ENCODE measurements at places on chromosomes 12 and 14.

DNA sequence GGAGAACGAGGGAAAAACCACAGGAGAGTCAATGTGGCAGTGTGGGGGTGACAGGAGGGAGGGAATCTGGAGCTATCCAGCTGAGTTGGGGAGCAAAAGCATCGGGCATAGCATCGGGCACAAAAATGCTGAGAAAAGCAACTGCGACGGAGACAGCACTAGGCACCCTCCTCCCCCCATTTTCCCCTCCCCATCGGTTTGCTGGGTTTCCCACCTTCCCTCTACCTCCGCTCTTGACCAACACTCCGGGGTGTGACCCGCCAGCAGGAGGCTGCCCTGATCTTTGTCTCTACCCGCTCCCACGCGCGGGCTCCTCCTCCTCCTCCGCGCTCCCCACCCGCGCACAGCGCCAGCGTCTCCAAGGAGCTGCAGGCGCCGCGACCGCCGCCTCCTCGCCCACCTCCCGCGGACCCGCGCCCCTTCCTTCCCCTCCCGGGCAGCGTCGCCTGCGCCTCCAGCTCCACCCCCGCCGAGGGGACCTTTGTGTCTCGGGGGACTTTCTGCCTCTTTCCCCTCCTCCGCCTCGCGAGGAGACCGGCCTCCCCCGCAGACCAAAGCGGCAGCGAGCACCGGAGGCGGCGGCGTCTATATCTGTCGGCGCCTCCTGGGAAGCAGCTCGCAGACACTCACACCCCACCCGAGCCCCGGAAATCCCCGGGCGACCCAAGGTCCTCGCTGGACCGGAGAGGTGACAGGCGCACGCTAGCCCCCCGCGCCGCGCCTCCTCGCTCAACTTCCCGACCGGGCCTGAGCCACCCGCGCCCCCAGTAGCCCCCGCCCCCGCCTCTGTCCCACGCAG is 920 bp downstream of the CDK17 start:
- DNase-seq: peak; percentile 74

DNA sequence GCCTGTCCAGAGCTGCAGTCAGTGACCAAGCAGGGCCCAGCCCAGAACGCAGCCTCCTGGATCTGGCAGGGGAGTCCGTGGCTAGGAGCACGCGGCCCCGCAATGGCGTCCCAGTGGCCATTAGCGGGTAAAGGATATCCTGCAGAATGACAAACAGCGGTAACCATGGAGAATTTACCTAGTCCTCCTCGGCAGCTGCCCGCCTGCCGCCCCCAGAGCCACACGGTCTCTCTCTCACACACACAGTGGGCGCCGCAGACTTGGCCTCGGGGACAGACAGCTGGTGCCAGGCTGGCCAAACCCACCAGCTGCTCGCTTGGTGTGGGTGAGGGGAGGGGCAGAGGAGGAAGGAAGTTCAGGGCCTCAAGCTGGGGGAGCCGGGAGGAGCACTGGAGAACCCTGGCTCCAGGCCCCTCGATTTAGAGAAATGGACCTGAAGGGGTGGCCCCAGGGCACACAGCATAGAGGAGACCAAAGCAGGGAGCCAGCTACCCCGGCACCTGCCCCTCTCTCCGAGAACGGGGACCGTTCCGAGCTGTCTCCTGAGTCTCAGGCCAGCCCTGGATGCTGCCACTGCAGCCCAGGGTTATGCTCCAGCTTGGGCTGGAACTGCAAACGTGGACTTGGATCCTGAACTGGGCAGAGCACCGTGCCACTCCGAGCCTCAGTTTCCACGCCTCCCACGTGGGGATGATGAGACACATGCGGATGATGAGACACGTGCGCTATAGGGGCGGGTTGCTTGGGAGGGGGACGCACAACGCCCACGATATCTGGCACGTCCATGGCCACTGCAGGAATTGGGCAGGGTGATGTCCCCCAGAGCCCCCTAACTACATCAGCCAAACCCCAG is 3.4 kb downstream of the CDK2AP1 start:
- DNase-seq: peak; percentile 13

GRCh38 chr12:96112733-96113132 is 77.3 kb upstream of the LTA4H start:
- DNase-seq: no peak

DNA sequence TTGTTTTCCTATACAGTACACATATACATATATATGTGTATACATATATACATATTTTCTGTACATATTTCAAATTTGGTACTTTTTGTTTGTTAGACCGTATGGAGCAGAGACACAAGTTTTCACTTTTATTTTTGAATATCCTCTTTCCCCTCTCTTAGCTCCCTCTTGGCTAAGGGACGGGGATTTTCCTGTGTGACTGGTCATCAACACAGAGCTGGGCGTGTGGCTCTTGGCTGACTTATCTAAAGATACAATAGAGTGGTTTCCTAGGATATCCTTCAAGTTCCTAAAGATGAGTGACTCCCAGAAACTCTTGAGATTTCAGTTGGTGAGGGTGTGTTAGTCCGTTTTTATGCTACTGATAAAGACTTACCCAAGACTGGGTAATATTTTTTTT is 1404.5 kb upstream of the TMEM132C start:
- DNase-seq: no peak

DNA sequence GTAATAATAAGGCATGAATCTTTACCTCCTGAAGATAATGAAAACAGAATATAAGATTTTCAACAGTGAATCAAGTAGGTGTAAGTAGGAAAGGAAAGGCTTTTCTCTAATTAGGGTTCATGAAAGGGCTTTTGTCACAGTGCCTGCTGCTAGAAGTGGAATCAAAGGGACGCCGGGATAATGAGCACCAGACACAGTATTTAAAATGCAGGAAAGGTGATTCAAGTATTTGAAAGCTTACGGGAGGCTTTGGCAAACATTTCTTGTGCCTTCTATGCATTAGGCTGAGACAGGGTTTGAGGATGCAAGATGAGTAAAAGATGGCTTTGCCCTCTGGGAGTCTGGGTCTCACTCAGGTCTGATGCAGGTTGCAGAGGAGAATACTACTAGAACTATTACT is 70.5 kb upstream of the ANO4 start:
- DNase-seq: no peak

DNA sequence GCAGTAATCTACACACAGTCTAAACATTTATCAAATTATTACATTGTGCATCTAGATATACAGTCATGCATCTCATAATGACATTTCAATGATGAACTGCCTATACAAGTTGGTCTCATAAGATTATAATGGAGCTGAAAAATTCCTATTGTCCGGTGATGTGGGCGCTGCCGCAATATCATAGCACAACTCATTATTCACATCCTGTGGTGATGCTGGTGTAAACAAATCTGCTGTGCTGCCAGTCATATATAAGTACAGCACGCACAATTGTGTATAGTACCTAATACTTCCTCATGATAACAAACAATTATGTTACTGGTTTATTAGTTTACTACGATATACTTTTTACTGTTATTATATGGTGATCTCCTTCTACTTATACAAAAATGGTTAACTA is 768.8 kb upstream of the NOVA1 start:
- DNase-seq: no peak

DNA sequence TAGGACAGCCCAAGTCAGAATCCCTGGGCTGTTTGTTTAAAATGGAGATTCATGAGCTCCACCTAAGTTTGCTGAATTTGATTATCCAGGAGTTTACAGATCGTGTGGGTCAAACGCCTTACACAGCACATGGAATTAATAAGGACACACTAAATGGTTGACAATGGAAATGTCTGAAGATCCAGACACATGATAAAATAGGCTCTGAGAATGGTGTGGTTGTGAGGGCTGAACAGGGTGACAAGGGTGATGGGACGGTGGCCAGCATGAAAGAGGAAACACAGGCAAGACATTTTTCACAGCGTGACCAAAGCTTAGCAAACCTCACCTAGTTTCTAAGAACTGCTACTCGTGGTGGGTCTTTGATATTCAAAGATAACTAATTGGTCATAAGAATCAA is 12.5 kb downstream of the VWF start:
- no peak for DNase-seq

DNA sequence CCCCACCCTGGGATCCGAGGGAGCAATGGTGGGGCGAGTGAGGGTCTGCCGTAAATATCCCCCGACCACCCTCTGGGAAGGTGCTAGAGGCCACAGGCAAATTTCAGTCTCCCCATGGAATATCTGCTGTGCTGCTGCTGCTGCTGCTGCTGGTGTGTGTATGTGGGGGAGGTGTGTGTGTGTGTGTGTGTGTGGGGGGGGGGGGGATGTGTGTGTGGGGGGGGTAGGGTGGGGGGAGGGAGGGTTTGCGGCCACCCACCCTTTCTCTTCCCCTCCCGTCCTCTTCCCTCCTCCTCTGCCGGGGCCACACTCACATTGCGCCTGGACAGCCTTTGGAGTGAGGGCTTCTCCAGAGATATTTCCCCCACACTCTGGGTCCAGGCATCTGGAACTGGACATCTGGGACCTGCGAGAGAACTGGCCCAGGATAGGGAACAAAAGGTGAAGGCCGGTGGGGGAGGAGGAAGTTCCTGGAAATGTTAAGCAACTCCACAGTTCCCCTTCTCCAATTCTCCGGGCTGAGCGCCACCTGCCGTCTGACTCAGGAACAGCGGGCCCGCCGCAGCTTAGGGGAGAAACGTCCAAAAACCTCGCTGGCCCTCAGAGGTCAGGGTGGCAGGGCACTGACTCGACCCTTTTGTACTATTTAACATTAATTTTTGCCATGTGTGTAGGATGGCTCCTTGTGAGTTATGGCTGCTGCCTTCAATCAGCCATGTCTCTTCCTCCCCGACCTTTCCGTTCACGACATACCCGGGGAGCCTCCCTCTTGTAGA is at the start of gene C1RL:
TSS of gene C1RL (minus strand) at position 419 of the 776 bp plus-strand sequence. CDS start at position 385, 34 bp downstream.
- peak; percentile 86 for DNase-seq

DNA sequence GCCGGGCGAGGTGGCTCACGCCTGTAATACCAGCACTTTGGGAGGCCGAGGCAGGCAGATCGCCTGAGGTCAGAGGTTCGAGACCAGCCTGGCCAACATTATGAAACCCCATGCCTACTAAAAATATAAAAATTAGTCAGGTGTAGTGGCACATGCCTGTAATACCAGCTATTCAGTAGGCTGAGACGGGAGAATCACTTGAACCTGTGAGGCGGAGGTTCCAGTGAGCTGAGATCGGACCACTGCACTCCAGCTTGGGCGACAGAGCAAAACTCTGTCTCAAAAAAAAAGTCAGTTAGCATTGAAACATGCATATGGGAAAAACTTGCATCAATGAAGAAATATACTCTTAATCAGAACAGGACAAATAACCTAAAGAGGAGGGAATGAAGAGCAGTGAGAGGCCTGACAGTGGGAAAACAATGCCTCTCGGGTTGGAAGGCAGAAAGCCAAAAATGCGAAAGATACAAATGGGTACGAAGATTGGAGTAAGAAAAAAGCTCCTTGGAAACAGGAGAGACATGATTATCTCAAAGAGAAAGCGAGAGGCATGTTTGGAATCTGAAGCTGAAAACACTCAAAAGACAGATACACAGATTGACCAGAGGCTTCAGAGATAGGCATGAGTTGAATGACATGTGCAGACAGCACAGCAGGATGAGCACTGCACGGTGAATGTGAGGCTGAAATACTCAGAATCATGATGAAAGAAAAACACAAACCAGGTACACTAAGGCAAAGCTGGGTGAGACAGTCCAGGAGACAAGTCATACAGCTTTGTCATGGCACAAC is 30.6 kb downstream of the RESF1 start:
- DNase-seq: no peak

- DNase-seq: no peak
Measured at GRCh38 chr12:110123919-110124268, 263 bp upstream of the IFT81 start.

GRCh38 chr12:66877925-66878324 is 199.0 kb upstream of the GRIP1 start:
- no peak for DNase-seq

DNA sequence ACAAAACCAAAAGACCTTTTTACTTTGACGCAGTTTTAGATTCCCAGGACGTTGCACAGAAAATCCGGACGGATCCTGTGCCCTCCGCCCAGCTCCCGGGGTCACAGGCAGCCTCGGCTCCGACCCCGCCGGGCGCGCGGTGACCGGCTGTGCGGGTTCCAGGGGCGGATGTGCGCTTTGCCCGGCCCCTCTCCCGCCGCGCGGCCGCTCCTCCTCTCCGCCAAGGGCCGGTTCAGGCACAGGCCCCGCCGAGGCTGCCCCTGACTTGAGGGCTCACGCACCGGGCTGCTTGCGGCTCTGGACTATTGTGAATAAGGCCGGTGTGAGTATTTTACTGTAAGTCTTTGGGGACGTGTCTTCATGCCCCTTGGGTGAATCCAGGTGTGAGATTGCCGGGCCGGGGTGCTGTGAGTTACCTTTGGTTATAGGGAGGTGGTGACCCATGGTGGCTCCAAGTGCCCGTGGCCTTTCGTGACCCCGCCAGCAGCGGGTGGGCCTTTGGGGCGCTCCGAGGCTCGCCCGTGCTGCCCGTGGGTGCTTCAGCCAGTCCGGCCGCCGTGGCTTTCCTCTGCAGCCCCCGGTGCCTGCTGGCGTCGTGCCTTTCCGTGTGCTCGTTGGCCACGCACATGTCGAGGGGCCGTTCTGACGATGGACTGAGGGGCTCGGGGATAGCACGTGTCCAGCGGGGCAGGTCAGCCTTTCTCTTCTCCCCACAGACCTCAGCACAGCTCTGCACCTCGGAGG is 45.9 kb downstream of the NOC4L start:
- no peak for DNase-seq

GRCh38 chr14:67971627-67972625 is 152.3 kb downstream of the RAD51B start:
- no peak for DNase-seq

- peak; percentile 85 for DNase-seq
Measured at GRCh38 chr12:47867495-47867941, 37.3 kb downstream of the VDR start.

- no peak for DNase-seq
Measured at GRCh38 chr12:92096346-92097136, 49.1 kb downstream of the BTG1 start.

- peak; percentile 85 for DNase-seq
Measured at GRCh38 chr12:45231515-45232145, 15.7 kb downstream of the ANO6 start.

DNA sequence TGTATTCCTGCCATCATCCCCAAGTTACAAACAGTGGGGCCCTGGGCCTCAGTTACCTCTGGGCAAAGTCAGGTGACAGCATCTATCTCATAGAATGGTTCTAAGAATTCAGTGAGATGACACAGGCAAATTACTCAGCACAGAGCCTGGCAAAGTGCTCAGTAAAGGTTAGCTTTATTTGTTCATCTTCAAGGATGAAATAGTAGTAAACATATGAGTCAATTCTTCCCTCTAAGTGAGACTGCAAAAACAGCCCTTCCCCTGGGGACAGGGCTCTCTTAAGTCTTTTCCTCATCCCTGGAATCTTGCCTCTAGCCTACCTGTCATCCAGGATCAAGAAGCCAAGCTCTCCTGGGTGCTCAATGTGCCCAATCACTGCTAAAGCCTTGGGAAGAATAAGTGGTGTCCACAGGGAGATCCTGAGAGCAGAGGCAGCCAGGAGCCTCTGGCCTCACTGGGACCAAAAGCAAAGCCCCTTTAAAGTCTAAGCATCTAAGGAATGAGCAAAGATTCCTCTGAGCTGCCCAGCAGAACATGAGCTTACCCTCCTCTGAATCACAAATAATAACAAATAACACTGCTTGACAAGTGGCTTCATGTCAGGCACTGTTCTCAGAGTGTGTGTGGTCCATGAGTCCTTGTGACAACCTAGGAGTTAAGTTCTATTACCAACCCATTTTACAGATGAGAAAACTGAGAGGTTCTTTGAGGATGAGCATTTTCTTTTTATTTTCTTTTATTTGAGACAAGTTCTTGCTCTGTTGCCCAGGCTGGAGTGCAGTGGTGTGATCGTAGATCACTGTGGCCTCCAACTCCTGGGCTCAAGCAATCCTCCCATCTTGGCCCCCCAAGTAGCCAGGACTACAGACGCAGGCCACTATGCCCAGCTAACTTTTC is 12.1 kb downstream of the NUAK1 start:
- DNase-seq: peak; percentile 82

Measured in AG10803 (cell line).